ENCODE measurements at places on chromosomes 7 and 10. TPM values are rescaled to one million over a fixed set of nuclear protein-coding genes. Genes with fewer than 3 reads are reported as not detected.

LIPK gene
- not detected for total RNA-seq

ACSM6 gene
- not detected for total RNA-seq

PSD gene
- not detected for total RNA-seq

SND1 gene
- 311 TPM for total RNA-seq

AGR2 gene
- total RNA-seq, result not detected

SUGCT gene
- total RNA-seq, result 1.4 TPM

CPED1 gene
- 2.5 TPM for total RNA-seq

ABCB1 gene
- total RNA-seq, result 0.57 TPM

GLI3 gene
- total RNA-seq, result 3.6 TPM
